Occipital lobe (tissue), 3 donors: ENCODE measurements at places on chromosomes 7 and 10. TPM values are rescaled to one million over a fixed set of nuclear protein-coding genes. Genes with fewer than 3 reads are reported as not detected.

DNA sequence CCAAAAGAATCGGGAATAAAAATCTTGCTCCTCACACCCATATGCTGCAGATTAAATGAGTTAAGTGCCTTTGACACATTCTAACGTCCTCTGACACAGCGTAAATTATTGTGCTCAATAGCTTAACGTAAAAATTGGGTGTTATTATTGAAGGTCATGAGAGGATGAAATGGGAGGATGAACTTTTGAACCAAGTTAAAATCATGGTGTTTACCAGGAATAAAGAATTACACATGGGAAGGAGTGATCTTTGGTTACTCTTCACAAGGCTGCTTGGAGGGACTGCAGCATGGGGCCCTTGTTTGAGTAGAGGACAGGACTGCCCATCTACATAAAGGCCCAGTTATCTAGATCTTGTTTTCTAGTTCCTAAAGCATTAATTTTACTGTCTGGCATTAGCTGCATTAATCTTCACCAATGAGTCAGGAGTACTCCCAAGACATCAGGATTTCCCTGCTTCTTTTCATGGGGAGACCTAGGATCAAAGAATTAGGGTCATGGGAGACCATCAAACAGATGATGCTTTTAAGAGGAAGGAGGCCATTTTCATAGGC lies 84.9 kb upstream of the PRR15 start:
- DNase-seq: no peak

DNA sequence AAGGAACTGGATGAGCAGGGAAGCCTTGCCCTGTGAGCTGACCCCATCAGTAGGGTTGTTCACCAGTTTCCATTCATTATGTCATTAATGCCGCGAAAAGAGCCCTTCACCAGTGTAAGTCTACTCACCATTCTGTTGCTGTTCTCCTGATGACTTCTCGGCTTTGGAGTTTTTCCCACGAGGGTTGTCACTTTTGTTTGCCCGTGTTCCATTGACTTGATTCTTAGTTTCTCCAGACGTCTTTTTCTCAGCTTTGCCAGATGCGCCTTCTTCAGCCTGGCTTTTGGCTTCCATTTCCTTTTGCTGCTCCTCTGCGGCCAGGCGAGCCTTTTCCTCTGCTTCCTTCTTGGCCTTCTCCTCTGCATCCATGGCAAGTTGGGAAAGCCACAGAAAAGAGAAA lies 128.8 kb downstream of the PPP1R17 start:
- DNase-seq: no peak

DNA sequence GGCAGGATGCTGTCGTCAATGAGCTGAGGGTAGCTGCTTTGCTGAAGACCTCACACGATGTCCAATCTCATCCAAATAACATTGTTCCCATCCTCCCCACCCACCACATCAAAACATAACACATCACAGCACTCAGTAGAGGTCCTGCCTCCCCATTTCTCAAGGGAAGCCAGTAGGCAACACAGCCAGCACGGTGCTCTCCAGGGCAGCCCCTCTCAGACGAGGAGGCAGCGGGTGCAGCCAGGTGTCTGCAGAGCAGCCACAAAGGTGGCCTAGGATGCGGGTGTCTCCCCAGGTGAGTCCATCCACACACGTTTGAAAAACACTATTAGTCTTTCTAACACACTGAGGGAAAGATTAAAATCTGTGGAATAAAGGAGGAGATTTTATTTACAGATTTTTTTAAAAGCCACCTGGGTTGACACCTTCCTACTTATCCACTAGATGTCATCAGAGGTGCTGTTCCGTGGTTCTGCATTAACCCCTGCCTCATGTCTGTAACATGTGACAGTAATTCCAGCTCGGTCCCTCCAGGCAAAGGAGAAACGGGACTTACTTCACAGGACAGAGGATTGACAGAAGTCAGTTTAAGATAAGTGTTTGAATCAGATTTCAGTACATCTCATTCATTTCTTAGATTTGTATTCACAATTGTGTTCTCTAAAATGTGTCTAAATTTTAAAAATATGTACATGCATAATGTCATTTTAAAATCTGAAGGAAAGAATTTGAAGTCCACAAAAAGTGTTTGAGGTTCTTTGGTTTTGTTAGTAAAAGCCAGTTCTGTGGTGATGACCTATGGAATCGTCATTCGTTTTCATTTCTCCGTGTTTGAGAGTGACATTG lies 68.0 kb downstream of the LANCL2 start:
- no peak for DNase-seq

DNA sequence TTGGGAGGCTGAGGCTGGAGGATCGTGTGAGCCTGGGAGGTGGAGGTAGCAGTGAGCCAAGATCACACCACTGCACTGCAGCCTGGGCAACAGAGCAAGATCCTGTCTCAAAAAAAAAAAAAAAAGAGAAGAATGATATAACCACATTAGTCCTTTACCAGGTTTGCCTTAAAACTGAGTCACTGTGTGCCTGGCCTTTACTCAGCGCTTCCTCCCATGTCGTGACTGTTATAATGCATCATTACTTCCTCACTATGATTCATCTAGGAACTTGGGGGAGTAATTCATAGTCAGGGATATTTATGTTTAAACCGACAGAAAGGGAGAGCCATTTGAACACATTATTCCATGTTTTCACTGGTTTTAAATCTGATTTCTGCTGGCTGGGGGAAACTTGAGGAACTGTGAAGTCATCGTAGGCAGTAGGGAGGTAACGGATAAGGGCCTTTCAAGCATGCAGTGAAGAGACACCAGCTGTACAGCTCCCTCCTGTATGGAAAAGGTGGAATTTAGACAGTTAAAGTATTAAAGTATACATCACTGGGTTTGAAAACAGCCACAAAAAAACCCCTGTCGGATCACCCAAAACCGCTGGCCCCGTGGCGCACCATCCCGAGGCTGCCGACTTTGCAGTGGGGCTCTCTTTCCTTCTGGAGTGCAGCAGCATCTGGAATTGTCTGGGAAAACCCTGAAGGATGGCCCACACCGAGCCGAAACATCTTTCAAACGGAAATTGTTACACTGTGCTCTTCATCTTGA lies 119.8 kb downstream of the NKX6-2 start:
- DNase-seq: no peak

DNA sequence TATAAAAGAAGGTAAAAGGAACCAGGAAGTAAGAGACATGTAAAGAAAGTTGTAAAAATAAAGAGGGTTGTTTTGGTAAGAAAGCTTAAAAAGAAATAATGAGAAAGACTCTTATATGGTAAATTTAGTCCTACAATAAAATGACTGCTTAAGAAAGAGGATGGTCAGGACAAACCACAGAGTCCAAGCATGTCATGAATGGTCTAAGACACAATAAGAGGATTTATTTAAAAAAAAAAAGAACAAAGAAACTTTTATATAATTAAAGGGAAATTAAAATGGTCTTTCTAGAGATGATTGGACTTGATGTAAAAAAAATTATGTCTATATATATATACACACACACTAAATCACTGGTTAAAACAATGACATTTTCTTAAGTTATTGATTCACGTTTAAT lies 18.2 kb downstream of the ATAD1 start:
- DNase-seq: no peak

DNA sequence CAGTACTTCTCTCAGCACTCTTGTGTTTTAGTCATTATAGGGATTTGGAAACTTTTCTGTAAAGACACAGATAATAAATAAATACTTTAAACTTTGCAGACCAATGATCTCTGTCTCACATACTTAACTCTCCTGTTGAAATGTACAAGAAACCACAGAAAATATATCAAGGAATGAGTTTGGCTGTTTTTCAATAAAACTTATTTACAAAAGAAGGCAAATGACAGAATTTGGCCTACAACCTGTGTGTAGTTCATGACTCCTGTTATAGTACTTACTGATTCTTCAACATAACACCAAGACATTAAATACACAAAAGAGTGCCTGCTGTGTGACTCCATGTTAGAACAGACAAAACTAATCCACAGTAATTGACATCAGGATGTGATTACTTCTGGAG lies 510.0 kb upstream of the PHF14 start:
- DNase-seq: no peak

DNA sequence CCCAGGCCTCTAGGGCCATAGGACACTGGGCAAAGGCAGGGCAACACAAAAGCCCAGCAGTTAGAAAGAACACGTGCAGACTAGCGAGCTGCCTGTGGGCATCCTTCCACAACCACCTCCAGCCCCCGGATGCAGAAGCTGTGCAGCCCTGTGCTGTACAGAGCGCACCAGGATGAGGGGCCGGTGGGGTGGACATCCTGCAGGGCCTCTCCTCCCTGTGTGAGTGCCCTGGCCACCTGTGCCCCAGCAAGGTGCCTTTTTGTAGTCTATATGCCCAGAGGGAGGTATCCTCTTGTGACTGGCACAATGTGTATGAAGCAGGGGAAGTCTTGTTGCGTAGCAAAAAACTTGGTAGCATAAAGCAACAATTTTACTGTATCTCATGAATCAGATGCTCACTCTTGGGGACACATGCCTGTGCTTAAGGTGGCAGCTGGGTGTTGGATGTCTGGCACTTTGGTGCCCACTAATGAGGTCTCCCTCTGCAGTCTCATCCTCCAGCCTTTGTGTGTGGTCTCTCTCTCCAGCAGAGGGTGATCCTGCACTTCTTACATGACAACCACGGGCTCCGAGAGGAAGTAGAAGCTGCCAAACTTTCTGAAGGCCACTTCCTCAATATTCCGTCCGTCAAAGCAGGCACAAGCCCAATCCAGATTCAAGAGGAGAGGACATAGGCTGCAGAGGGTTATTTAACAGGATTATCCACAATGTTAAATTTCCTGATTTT lies 8.7 kb downstream of the NCAPG2 start:
- DNase-seq: peak; percentile 9

- no peak for DNase-seq
Measured at GRCh38 chr10:50508315-50509051, 115.3 kb downstream of the SGMS1 start.

DNA sequence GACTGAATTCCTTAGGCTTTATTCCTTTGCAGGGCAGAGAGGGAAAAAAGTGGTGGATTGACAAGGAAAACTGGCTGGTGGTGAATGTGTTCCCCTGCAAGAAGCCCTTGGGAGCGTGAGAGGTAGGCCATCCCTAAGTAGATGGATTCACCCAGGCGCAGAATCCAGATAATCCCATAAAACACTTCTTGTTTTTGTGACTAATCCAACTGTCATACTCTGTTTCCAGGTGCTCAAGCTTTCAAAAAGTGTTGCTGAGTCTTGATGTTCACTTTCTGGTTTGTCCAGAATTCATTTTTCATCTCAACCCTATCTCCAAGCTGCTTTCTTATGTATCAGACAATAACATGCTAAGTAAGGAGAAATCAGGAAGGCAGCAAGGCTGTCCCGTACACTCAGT lies 250.8 kb upstream of the HABP2 start:
- no peak for DNase-seq

GRCh38 chr7:158723266-158723665 lies 18.7 kb upstream of the NCAPG2 start:
- no peak for DNase-seq

GRCh38 chr10:100977436-100977835 lies 8.1 kb downstream of the SEMA4G start:
- no peak for DNase-seq

- no peak for DNase-seq
Measured at GRCh38 chr7:131546583-131547141, 9.8 kb downstream of the PODXL start.

DNA sequence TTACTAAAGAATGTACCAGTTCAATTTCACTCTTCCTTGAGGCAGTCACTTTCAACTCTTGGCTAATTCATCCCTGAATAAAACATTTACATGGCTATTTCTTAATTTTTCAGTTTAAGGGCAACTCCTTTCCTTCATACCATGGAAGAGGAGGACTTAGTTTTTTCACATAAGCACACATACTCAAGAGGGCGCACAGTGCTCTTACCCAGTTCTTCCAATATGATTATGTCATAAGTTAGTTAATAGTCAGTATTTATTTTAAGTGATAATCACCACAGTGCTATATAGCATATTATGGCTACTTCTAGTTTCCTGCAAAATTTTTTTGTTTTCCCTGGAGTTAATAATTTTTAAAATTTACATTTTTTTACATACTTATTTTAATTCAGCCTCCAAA lies 58.6 kb downstream of the SND1 start:
- no peak for DNase-seq

- no peak for DNase-seq
Measured at GRCh38 chr7:3175285-3175902, 125.7 kb upstream of the SDK1 start.

GRCh38 chr7:22823142-22823497 lies 471 bp upstream of the TOMM7 start:
- no peak for DNase-seq

- DNase-seq: no peak
Measured at GRCh38 chr7:157555313-157555712, 218.5 kb downstream of the DNAJB6 start.

Gene KEL
- 3.0 TPM for total RNA-seq

Gene PNLIP
- not detected for total RNA-seq

Gene ASAH2
- total RNA-seq: 1.7 TPM

Gene SLC18A3
- total RNA-seq: not detected

Gene GRM3
- total RNA-seq: 179 TPM

Gene INMT
- 0.16 TPM for total RNA-seq

Gene FAM131B
- 91.1 TPM for total RNA-seq

Gene MSMB
- not detected for total RNA-seq

Gene C10orf67
- 0.16 TPM for total RNA-seq

Gene ANKRD30A
- total RNA-seq: not detected

Gene COL28A1
- 0.62 TPM for total RNA-seq

Gene CHAT
- total RNA-seq: 0.62 TPM

Gene DLX6
- 0.62 TPM for total RNA-seq

Gene TUBB8
- total RNA-seq: not detected

Gene IPMK
- 40.4 TPM for total RNA-seq

Gene NFKB2
- total RNA-seq: 2.2 TPM
